ENCODE measurements at places on chromosomes 7 and 10. TPM values are rescaled to one million over a fixed set of nuclear protein-coding genes. Genes with fewer than 3 reads are reported as not detected.

The TBL2 gene
- total RNA-seq, result 56.3 TPM

The LGI1 gene
- 1.1 TPM for total RNA-seq

The GPR26 gene
- not detected for total RNA-seq

The ADCY1 gene
- 0.41 TPM for total RNA-seq

The STEAP1B gene
- total RNA-seq, result 0.64 TPM

The ERVW-1 gene
- total RNA-seq, result not detected

- no peak for DNase-seq
Observed at GRCh38 chr7:49631960-49632359, 141.5 kb upstream of the VWC2 start.

- DNase-seq, result no peak
Observed at GRCh38 chr7:50310361-50310760, 5.8 kb downstream of the IKZF1 start.

- DNase-seq, result peak; percentile 42
Observed at GRCh38 chr10:71964098-71964742, at the start of gene CHST3. Gene CHST3 (plus strand): TSS chr10:71964395. CDS start chr10:72005843, 41,448 bp downstream.

- no peak for DNase-seq
Observed at GRCh38 chr10:86827639-86828038, 71.2 kb downstream of the BMPR1A start.

GRCh38 chr7:7851991-7852390 lies 116.6 kb upstream of the GLCCI1 start:
- no peak for DNase-seq

GRCh38 chr7:28068811-28069216 lies 111.8 kb downstream of the JAZF1 start:
- DNase-seq, result no peak

GRCh38 chr7:22137026-22137425 lies 191.3 kb upstream of the CDCA7L start:
- no peak for DNase-seq

GRCh38 chr7:2108501-2109250 lies 124.1 kb downstream of the MAD1L1 start:
- no peak for DNase-seq

GRCh38 chr7:91557789-91558404 lies 293.7 kb downstream of the FZD1 start:
- DNase-seq, result no peak

- DNase-seq, result no peak
Observed at GRCh38 chr7:90758933-90759562, 162.9 kb downstream of the CDK14 start.

DNA sequence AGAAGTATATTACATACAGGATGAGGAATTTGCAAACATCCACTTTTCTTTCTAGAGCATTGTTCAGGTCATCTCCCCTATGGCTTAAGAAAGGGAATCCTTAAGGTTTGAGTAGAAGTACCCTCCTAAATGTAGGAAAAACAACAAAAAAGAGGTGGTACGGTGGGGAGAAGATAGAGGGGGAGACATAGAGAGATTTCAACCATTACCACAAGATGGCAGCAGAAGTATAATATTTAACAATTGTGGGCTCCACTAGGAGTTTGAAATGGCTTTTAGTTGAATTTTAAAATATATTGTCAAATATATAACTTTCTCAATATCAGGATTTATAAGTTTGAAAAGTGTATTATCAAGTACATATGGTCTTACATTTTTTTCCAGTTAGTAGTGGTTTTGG lies 72.7 kb upstream of the PRKG1 start:
- no peak for DNase-seq

DNA sequence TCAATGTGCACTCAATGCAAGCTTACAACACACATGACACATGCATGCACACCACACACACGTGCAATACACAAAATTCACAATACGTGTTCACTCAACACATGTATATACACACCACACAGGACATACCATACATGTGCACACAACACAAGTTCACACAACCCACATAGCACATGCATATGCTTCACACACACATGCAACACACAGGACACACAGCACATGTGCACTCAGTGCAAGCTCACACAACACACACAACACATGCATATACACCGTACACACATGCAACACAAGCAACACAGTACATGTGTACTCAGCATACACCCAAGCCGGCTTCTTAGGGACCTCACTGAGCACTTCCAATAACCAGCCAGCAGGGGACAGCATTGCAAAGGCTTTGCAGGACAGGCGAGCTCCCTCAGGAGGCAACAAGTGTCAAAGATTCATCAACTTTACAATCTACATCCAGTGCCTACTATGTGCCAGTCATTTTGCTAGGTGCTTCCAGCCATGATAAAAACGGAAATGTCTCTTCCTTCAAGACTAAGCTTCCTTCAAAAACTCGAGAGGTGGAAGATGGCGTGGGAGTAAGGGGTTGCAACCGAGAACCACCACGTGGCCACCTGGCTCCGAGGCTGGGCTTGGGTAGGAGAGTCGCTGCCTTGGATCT lies 61.1 kb downstream of the JCAD start:
- peak; percentile 76 for DNase-seq

DNA sequence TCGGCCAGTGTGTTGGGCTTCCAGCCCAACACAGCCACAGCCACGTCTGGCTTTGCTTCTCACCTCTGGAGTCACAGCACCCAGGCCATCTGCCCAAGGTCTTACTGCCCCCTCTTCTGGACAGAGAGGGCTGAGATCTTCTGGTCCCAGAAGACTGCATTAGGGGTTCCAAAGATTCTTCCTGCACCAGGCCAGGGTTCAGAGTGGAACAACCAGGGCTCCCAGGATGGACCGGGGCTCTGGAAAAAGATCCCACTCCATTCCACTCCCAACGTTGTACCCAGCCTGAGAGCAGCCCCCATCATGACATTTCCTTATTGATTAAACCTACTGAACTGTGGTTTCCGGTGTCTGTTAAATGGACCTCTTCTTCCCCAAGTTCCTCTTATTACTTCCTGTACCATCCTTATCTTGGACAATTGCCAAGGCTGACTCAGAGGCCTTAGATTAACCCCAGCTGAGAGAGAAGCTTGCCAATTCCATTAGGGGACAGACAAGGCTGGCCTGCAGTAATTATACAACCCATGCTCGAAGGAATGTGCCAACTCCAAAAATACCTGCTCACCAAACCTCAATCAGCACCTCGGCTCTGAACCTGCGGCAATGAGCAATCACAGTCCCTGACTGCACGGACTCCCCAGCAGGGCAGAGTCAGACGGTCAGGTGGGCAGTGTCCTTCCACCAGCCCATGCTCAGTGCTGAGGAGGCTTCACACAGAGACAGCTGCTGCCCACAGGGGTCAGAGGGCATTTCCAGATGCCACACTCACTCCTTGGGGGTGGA lies 47.9 kb upstream of the NPFFR1 start:
- DNase-seq, result peak; percentile 32

DNA sequence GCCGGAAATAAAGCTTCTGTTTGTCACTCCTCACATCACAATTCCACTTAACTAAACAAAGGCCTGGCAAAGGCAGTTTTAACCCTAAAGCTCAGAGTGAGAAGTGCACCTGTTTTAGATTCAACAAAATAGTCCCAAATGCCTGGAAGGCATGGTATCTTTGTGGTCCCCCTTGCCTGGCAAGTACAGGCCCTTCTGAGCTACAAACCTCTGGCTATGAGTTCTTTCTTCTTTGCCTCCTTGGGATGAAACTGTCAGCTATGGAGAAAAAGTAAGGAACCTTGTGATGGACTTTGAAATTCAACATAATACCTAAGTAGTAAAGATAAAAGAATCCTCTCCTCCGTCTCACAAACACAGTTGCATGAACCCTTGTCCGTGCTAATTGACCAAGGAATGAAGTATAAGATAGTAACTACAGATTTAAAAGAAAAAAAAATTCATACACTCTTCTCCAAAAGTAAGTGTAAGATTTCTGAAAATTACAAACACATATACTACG lies 244.5 kb upstream of the ETV1 start:
- DNase-seq, result no peak

DNA sequence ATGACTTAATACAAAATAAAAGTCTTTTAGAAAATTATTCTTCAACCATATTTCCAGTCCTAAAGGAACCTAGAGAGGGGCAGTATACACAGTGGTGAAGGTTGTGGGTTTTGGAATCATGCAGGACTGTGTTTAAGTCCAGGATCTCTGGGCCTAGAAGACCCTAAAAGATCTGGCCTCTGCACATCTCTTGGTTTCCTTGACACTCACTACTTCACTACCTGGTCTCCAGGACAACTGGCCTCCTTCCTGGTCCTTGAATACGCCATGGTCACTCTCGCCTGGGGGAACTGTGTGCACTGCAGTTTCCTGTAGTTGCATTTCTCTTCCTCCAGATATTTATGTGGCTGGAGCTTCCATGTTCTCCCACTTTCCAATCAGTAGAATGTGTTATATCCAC lies 182.7 kb upstream of the SLC26A5 start:
- DNase-seq, result no peak

DNA sequence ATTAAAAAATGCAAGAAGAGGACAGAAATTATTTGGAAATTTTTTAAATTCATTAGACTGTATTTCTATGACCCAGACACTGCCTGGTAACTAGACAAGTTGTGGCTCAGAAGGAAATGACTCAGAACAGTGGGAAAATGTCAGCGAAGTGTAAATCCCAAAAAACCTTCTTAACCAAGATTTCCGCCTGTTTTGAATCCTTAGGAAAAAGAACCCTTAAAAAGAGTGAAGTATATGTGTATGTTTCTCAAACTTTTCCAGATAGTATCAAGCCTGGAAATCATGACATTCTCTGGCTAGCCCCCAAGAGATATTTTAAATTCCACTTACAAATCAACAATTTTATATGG lies 42.7 kb upstream of the PLXNA4 start:
- DNase-seq, result no peak

- DNase-seq, result no peak
Observed at GRCh38 chr10:404346-404745, 269.1 kb downstream of the ZMYND11 start.

Measured in transverse colon (tissue), 4 donors.